Mesendoderm (in vitro differentiated cells): ENCODE measurements at places on chromosomes 1 and 21.
A peak's percentile ranks its signal among the peaks of the same experiment; 100 is the strongest.

DNA sequence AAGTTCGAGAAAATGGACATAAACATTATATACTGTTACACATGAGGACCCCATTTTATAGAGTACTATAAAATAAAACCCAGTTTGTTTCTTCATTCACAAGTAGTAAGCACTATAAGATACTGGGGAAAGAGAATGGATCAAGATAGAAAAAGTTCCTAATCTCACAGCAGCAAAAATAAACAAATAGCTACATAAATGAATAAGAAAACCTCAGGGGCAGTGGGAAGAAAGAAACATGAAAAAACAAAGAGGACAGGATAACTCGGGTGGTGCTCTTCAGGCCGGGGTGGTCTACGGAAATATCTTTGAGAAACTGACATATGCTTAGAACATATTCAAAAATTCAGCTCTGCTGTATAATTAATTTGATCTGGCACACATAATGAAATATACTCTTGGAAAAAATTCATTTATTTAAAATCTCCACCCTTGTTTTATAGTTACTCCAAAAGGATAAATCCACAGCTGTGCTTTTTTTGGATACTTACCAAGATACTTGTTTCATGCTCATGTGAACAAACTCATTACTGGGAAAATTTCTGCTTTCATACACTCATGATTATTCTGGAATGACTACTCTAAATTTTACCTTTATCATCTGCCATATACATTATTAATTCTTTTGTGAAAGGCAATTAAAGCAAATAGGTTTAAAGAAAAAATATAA is 20.0 kb downstream of the CEP170 start:
- H3K4me1 ChIP-seq = no peaks in the 10 kb centered on the region
- H3K36me3 ChIP-seq = no peaks in the 10 kb centered on the region
- H3K4me3 ChIP-seq = no peak overlapping the region
- H3K27me3 ChIP-seq = no peaks in the 10 kb centered on the region

DNA sequence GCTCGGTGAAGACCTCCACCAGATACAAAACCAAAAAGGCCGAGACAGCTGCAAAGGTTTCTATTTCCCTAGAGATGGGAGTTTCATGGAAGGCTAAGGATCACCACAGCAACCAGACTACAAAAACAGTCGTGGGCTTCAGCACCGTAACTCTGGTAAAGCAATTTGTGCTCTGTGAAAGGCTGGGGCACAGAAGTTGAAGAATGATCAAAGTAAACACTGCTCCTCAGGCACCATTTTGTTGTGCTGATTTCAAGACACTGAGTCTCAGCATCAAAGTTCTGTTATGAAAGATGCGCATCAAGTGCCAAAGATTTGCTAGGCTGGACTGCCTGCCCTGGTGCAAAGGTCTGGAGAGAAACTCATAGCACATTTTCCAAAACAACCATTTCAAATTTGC is 116.2 kb downstream of the TGFBR3 start:
- H3K36me3 ChIP-seq = no peaks in the 10 kb centered on the region
- no peak overlapping the region for H3K27ac ChIP-seq
- peaks cover 2% of the 10 kb centered on the region for H3K4me1 ChIP-seq

DNA sequence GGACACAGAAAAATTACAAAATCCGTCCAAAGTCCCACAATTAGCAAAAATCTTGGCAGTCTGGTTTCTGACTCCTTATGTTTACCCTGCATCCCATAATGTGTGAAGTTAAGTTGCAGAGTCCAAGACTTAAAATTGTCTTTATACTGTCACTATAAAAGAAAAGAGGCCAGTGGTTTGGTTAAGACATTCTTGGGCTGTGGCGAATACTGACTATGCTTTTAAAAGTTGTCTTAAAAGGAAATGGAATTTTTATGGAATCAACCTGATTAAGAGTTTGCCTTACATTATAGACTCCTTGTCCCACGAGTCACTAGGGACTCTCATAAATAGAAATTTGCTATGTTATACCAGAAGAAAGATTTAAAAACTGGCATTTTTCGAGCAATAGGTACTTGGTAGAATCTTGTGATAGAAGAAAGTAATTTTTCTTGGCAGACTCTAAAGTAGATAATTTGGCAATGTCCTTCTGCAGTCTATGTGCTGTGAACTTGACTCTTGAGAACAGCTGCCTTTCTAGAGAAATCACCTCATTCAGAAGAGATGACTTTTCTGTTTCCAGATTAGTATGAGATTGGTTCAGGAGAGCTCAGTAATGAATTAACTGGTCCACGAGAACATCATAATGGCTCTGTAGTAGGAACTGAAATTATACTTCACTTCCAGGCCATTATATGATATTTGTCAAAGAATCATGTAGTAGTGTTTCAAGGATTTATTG is 31.8 kb downstream of the NTNG1 start:
- no peaks in the 10 kb centered on the region for H3K4me1 ChIP-seq
- no peak overlapping the region for H3K4me3 ChIP-seq
- no peak overlapping the region for H3K27ac ChIP-seq
- H3K27me3 ChIP-seq = no peaks in the 10 kb centered on the region
- DNase-seq = no peak

GRCh38 chr1:2973601-2974593 is 47.4 kb upstream of the ACTRT2 start:
- H3K4me1 ChIP-seq = no peaks in the 10 kb centered on the region
- no peaks in the 10 kb centered on the region for H3K36me3 ChIP-seq
- no peaks in the 10 kb centered on the region for H3K27me3 ChIP-seq

DNA sequence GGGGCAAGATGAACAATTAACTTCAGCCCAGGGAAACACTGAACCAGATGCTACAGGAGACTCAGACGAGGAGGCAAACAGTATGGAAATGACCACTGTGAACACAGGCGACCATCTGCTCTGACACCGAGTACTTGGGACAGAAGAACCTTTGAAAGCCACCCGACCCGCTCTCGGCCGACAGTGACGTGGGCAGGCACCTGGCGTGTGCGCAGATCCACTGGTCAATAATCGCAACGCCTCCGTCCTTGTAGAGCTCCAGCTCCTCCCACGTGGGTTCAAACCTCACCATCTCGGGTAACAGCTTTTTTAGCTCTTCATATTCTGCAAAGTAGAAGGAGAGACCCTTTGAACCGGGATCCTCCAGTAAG is 20.3 kb downstream of the POFUT2 start:
- peaks cover 15% of the 10 kb centered on the region for H3K36me3 ChIP-seq
- no peak overlapping the region for H3K27ac ChIP-seq
- no peaks in the 10 kb centered on the region for H3K27me3 ChIP-seq
- no peak overlapping the region for H3K4me3 ChIP-seq
- DNase-seq = no peak

- H3K27me3 ChIP-seq = no peaks in the 10 kb centered on the region
- H3K36me3 ChIP-seq = no peaks in the 10 kb centered on the region
- DNase-seq = no peak
- H3K4me1 ChIP-seq = no peaks in the 10 kb centered on the region
Observed at GRCh38 chr1:235831148-235831547, 35.6 kb downstream of the LYST start.

- H3K4me1 ChIP-seq = no peaks in the 10 kb centered on the region
- H3K36me3 ChIP-seq = no peaks in the 10 kb centered on the region
- DNase-seq = no peak
Observed at GRCh38 chr1:112247036-112247597, 148.9 kb upstream of the CTTNBP2NL start.

DNA sequence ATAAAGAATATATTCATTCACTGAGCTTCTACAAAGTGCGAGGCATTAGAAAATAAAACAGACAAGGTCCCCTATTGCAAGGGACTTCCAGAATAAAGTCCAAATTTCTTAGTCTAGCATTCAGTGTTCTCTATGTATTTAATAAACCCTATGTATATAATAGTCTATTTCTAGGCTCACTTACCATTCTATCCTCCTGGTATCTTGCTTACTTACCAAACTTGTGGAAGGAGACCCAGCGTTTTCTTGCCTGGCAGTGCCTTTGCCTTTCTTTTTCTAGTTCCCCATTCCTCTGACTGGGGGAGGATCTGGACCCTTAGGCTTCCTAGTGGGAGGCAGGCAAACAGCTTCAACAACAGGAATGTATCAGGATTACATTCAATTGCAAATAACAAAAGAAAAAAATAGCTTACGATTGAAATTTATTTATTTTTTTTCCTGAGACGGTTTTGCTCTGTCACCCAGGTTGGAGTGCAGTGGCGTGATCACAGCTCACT is 690 bp upstream of the RNF19B start:
- H3K27ac ChIP-seq = no peak overlapping the region
- H3K4me3 ChIP-seq = no peak overlapping the region
- H3K36me3 ChIP-seq = no peaks in the 10 kb centered on the region
- peaks cover 2% of the 10 kb centered on the region for H3K4me1 ChIP-seq
- no peaks in the 10 kb centered on the region for H3K27me3 ChIP-seq

GRCh38 chr1:52674497-52675384 is 23.4 kb downstream of the COA7 start:
- H3K27me3 ChIP-seq = no peaks in the 10 kb centered on the region
- peak overlapping the region; percentile 68 for H3K27ac ChIP-seq

DNA sequence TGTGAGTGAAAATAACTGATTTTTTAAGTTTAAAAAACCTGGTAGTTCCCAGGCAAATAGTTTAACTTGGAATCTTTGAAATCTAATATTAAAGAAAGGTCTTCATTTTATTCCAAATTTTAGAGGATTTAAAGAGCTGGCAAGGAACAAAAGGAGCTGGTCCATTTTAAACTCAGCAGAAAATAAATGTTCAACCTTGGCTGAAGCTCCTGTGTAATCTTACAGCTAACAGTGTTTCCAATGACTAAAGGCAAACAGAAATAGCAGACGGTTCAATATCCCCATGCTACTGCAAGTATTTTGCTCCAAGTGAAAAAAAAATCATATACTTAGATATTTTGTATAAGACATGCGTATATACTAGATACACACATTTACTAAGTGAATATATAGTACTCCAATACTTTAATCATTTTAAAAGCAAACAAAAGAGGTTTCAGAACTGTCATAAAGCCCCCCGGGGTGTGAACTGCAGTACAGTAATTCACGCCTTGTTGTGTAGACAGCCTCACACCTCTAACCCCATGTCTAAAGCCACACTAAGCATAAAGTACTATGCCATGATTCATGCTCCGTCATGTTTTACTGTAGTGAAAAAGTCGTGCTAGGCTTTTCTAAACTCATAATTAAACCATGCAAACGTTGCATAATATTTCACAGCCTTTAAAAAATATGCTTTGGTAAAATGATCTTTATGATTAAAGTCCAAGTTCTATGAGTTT is 132.2 kb downstream of the CLIC6 start:
- no peak overlapping the region for H3K4me3 ChIP-seq
- DNase-seq = peak; percentile 18
- no peaks in the 10 kb centered on the region for H3K36me3 ChIP-seq
- no peak overlapping the region for H3K27ac ChIP-seq
- H3K4me1 ChIP-seq = no peaks in the 10 kb centered on the region
